ENCODE measurements at places on chromosomes 2 and 18.
A peak's percentile ranks its signal among the peaks of the same experiment; 100 is the strongest.

- no peak for DNase-seq
Observed at GRCh38 chr2:216752855-216753505, 57.6 kb upstream of the IGFBP5 start.

DNA sequence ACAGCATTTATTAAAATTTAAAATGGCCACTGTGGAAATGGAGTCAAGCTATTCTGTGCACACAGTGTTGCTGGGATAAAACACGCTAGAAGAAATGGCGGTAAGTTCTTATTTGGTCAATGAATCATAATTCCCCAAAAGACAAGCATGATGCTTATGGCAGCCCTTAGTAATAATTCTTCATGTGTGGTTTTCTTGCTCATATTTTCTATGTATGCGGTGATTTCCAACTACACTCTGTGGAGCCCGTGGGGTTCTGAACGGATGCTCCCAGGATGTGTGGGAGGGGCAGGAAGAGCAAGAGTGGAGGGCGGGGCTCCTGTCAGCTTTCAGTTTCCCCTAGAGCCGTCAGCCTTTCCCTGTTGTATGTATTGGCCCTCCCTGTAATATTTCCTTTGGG, 91.7 kb upstream of the RMDN2 start:
- DNase-seq, result no peak

- no peak for DNase-seq
Observed at GRCh38 chr2:218289639-218290315, 2.5 kb downstream of the TMBIM1 start.

DNA sequence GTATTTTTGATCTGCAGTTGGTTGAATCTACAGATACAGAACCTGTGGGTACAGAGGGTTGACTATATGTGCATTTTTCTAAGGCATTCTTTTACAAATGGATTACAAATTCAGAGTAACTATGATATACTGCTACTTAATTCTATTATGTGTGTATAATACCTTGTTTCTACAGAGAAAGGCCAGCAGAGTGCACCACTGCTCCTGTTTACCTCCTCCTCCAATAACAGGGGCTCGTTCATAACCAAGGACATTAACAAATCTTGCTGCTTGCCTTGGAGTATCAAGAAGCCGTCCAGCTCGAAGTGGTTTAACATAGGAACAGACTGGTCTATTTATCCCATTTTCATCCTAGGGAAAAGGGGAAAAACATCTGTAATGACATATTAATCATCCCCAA, 16.4 kb downstream of the CEP76 start:
- DNase-seq, result no peak

DNA sequence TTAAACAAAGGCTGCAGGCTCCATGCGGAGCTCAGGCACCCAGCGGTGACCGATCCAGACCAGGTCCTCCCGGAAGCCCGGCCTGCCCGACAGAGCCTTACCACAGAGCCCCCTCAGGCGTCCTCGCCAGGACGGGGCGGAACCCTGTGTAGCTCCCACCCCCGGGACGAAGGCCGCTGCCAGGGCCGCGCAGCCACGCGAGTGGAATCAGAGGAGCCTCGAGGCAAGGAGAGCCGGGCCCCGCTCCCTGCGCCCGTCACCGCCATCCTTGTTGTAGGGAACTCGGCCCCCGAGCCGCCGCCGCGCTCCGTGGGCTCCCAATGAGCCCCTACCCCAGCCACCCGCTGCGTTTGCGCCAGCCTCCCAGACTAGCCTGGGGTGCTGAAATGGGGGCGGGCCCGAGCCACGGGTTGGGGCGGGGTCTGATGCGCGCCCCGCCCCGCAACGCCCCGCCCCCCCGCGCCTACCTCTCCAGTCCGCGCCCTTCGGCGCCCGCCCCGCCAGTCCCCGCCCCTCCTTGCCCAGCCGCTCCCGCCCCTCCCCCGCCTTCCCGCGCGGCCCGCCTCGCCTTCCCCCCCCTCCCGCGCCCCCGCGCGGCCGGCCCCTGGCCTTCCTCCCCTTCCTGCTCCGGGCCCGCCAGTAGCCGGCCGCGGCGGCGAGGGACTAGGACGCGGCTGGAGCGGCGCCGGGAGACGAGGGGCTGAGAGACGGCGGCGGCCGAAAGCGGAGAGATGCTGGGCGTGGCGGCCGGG, at the start of gene LIMS1:
Gene LIMS1, plus strand, starts transcription at position 639 of the 752 bp plus-strand sequence. Its CDS starts 93 bp downstream, at position 732.
- peak; percentile 48 for DNase-seq

DNA sequence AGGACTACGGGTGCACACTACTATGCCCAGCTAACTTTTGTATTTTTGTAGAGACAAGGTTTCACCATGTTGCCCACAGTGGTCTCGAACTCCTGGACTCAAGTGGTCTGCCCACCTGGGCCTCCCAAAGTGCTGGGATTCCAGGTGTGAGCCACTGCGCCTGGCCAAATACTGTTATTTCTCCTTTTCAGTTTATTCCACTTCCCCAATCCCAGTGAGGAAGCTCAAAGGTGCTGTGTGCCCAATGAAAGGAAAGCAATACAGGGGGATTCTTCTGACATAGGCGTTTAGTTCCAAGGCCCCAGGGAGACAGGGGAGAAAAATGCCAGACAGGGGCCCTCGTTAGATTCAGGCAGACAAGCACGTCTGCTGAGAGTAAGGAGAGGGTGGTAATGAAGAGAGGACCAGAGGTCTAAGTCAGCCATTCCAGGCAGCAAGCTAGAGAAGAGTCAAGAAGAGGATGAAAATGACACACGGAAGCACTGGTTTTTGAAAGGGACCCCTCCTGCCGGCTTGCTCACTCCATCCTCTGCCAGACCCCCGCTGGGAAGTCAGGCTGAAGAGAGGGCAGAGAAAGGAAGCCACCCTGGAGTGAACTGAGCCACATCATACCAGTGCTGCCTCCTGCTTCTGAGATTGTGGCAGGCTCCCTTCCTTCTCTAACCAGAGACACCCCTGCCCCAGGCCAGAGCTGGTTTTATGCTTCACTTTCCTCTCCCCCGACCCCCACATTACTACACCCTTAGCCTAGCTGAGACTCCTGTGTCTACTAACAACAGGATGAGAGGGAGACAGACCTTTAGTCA, 6.7 kb downstream of the INO80C start:
- no peak for DNase-seq

GRCh38 chr18:14964406-14964805, 216.4 kb downstream of the ANKRD30B start:
- no peak for DNase-seq

DNA sequence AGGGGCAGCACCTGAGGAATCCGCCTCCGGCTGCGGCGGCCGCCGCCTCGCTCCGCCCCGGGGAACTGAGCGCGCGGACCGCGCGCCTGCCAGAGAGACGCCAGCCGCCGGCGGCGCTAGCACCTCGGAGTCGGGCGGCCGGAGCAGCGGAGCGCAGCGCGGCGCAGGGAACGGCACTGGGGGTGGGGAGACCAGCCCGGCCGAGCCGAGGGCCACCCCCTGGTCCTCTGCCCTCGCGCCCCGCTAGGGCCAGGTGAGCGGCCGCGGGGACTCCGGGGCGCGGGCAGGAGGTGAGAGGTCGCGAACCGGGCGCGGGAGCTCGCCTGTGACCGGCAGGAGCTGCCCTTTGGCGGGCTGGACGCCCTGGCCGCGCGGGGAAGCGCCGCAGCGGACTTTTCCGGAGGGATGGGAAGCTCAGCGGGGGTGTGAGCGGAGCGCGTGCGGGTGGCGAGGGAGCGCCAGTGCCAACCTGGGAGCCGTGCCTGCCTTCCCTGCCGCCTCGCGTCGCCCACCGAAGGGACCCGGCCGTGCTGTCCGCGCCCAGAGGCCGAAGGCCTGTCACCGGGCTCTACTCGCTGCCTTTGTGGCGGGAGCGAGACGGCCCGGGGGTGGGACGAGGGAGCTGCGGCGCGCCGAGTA, at the start of gene GREB1L:
Gene GREB1L, plus strand, starts transcription at position 92 of the 639 bp plus-strand sequence. CDS start 141,287 bp downstream, outside the sequence.
- no peak for DNase-seq

DNA sequence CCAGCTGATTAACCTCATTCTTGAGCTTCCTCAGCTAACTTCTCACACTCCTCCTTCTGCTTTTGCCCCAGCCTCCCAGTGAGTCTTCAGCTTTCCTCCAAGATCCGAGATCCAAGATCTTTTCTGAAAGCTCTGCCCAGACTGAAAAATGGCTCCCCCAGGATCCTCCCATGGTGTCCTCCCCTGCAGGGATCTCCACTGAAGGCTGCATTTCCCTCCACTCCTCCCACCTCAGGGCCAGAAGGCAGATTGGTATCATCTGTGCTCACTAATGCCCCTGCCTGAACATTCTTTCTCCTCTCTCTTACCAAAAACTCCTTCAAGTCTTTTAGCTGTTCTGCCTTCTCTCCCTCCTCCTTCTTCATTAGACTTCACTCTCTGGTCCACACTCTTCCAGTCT, 6.1 kb upstream of the FOXI3 start:
- no peak for DNase-seq

DNA sequence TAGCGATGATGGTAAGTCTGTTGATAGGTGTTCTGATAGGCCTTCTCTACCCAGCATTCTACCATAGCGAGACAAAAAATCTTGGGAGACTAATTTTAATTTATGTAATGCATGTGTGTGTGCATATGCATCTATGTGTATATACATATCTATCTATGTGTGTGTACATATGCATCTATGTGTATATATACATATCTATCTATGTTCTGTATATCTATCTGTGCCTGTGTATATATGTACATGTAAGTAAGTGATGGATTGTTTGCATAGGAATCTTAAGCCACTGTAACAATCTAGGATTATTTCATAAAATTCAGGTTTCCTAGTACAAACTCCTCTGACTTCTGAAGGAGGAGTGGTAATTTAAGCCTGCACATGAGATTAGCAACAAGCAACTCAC, 197.2 kb upstream of the PXDN start:
- DNase-seq, result no peak

GRCh38 chr2:43838560-43839267, at the start of the genes ABCG5 and ABCG8:
ABCG5 (minus strand) TSS chr2:43838839; CDS start chr2:43838679, 160 bp downstream.
ABCG8 (plus strand) TSS chr2:43838971; CDS start chr2:43839054, 83 bp downstream.
- DNase-seq, result no peak

DNA sequence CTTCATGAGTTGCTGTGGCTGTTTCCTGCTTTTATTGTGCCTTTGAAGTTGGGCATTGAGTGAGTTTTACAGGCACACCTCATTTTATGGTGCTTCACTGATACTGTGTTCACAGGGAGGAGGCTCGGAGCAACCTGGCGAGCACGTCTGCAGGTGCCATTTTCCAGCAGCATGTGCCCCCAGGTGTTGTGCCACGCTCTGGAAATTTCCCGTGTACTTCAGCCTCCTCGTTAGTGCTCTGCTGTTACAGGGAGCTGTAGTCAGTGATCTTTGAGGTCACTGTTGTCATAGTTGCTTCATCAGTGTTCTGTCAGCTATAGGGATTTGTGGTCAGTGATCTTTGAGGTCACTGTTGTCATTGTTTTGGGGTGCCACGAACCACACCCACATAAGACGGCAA, 20.1 kb downstream of the CTDP1 start:
- no peak for DNase-seq

- no peak for DNase-seq
Observed at GRCh38 chr18:57094175-57094574, 52.7 kb upstream of the BOD1L2 start.

DNA sequence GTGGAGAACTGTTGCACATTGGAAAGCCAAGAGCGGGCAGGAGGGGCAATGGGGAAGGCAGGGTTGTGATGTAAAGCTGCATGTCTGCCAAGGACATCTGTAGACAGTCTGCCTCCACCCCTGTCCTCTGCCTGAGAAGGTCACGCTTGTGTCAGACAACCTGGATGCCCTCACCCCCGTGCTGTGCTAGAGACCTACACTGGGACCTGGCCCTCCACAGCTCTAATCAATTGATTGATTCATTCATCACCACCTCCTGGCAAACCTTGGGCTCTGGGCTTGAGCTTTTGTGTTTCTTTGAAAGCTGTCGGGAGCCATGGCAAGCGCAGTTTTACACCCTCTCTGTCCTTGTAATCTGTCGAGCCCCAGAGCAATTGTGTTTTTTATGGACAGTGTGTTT, 41.1 kb downstream of the MARCO start:
- no peak for DNase-seq

DNA sequence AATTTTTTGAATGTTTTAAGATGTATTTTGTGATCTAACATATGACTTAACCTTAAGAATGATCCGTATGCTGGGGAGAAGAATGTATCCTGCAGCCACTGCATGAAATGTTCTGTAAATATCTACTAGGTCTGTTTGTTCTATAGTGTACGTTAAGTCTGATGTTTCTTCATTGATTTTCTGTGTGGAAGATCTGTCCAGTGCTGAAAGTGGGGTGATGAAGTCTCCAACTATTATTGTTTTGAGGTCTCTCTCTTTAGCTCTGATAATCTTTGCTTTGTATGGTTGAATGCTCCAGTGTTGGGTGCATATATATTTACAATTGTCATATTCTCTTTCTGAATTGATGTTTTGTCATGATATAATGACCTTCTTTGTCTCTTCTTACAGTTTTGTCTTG, 82.5 kb upstream of the LHCGR start:
- no peak for DNase-seq

- no peak for DNase-seq
Observed at GRCh38 chr18:79982736-79983135, 5.6 kb downstream of the TXNL4A start.

DNA sequence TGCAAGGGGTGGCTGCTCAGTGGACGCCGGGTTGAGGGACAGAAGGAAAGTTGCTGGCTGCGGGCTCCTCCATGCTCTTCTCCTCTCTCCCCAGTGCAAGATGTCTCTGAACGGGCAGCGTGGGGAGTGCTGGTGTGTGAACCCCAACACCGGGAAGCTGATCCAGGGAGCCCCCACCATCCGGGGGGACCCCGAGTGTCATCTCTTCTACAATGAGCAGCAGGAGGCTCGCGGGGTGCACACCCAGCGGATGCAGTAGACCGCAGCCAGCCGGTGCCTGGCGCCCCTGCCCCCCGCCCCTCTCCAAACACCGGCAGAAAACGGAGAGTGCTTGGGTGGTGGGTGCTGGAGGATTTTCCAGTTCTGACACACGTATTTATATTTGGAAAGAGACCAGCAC, 30.6 kb downstream of the IGFBP2 start:
- no peak for DNase-seq

Data from NCI-H1048 (cell line).